ENCODE measurements at places on chromosomes 7 and 10.

DNA sequence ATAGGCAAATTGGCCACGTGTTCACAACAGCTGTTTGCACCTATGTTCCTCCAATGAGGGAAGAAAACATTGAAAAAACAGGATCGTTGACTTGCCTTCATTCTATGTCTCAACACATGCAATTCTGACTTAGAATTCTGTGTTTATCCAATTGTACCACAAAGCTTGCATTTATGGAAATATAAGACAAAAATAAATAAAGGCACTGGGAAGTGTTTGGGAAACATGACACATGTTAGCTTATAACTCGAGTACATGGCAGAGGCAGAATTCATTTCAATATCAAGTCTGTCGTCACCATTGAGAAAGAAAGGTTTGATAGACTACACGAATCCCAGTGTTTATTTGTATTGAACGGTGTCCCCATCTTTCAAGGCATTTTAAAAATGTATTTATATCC, 291.2 kb downstream of the AHR start:
- no peak for DNase-seq

GRCh38 chr10:101061624-101062231, at the start of gene KAZALD1:
Gene KAZALD1 (plus strand): TSS chr10:101061989. CDS start chr10:101062593, 604 bp downstream.
- DNase-seq, result peak; percentile 79

- DNase-seq, result no peak
Observed at GRCh38 chr7:111190804-111191203, 99.9 kb downstream of the LRRN3 start.

GRCh38 chr10:101818119-101818871, at the start of gene OGA:
Gene OGA (minus strand): TSS chr10:101818444. CDS start chr10:101818022, 422 bp downstream.
- DNase-seq, result peak; percentile 98

DNA sequence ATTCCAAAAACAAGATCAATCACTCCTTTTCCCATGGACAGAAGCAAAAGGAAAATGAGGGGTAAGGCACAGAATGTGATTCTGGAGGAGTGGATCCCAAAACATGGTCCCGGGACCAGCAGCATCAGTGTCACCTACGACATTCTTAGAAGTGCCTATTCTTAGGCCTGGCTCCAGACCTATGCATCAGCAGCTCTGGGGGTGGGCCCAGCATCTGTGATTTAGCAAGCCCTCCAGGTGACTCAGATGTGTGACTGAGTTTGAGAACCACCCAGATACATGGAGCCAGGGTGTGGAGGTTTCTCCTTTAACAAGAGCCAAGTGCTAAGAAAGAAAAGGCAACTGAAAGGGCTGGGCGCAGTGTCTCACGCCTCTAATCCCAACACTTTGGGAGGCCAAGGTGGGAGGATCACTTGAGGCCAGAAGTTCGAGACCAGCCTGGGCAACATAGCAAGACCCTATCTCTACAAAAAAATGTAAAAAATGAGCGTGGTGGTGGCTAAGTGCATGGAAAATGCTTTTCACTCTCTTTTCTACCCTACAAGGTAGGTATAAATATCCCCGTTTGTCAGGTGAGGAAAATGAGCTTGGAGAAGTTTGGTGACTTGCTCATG, 17.1 kb upstream of the ARPC1A start:
- no peak for DNase-seq

- DNase-seq, result no peak
Observed at GRCh38 chr7:43076189-43076605, 36.2 kb upstream of the HECW1 start.

DNA sequence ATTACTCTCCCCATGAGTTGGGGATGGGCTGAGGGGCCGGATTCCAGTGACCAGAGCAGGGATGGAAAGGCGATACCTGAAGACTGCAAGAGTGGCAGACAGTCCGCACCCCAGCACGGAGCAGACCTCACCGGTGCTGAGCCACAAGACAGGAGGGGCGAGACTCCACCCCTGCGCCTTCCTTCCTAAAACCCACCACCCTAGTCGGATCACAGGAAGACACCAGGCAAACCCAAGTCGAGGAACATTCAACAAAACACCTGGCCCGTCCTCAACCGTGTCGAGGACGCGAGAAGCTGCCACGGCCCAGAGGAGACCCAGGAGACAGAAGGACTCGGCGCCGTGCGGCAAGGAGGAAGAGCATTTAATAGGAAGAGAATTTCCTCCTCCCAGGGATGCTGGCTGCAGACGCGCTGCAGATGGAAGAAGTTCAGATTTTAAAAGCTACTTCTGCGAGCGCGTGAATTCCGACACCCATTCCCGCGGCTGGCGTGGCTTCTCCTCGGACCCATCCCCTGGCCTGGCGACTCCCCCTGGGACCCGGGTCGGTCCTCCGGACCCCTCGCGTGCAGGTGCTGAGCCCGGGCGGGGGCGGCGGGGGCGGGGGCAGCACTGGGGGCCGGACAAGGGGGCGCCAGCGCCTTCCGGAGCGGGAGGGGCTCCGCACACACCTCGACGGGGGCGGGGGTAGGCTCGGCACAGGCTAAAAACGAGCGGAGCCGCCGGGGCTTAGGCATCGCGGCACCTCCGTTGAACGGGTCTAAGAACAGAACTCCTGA, 563 bp upstream of the UTF1 start:
- DNase-seq, result no peak

DNA sequence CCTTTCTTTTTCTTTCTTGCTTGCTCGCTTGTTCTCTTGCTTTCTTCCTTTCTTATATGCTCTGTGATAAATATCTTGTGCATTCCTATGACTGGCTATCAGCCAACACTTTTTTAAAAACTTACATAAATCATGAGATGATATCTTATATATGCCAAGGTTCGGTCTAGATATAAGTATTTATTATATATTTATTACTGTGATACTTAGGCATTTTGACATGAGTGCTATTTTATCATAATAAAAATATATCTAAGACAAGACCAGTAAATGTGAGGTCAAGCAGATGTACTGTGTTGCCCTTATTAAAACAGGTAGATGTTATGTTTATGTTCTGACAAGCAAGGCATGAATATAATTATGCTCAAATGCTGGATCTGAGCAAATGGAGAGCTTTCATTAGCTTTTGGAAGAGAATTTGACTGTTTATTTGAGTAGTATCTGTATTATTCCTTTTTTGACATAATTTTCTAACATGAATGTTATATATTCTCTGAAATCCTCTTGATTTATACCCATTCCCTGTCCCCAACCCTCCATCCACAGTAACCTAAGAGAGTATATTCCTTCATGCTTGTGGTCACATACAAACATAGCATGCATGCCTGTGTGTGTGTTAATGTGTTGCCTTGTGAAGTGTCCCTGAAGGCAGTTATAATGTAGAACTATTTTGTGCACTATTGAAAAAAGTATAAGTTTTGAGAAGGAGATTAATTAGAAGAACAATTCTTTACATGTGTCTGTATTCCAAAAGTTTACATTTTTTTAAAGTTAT, 158.0 kb downstream of the HDAC9 start:
- DNase-seq, result no peak

- DNase-seq, result no peak
Observed at GRCh38 chr7:28750981-28751380, 207.1 kb downstream of the TRIL start.

DNA sequence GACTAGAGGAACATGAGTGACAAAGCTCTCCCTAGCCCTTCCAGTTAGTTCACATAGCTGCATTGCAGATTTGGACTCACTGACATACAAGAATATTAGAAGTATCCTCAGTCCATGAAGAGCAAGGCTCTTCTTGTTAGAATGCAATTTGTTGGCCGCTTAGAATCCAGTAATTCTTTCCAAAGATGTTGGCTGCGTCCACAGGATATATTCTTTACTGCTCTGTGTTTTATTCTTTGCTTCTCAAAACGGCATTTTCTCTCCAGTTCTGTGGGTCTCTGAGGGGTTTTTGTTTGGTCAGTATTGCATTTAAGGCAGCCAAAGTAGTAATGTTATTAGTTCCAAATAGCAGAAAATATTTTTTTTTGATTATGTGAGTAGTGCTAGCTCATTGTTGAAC, 588.6 kb downstream of the DNAJB9 start:
- no peak for DNase-seq

GRCh38 chr10:102935505-102935904, 17.4 kb downstream of the CNNM2 start:
- no peak for DNase-seq

GRCh38 chr10:35421553-35422178, 85.4 kb downstream of the CCNY start:
- no peak for DNase-seq

GRCh38 chr7:91692800-91693199, 187.7 kb downstream of the MTERF1 start:
- peak; percentile 39 for DNase-seq

GRCh38 chr10:4242561-4243035, 457.6 kb upstream of the KLF6 start:
- DNase-seq, result no peak

DNA sequence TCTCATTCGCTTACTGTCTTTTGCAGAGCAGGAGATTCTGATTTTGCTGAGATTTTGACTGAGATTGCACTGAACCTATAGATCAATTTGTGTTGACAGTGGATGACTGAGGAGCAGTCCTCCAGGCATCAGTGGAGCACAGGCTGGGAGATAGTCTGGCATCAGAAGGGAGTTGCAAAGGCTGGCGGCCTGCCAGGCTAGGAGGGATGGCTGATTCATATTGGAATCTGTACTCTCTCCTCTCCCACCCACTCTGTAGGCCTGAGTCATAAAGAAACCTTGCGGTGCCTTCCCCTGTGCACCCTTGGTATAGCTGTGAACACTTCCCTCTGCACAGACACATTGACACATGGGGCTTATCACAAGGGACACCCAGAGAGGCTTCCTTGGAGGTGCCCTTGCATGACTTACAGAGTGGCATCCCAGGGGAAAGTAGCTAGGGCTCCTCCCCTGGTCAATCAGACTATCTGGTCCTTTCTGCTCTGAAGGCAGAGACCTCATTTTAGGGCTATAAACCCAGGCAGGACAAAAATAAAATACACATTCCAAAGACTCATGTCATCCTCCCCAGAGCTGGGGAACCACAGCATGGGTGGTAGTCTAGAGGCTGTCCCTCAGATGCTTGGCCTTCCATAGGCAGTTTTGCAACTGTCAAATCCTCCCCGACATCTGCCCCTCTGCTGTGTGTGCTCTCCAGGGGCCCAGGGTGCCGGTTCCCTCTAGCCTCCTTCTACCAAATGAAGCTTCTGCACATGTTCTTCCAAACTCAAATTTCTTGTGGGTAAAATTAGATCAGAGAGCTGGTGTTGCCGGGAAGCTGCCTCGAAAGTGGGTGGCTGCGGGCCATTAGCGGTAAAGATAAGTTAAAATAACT, 37.4 kb upstream of the EEPD1 start:
- peak; percentile 55 for DNase-seq

- no peak for DNase-seq
Observed at GRCh38 chr7:99694201-99694911, 14.6 kb upstream of the CYP3A5 start.

- no peak for DNase-seq
Observed at GRCh38 chr7:131655866-131656265, 99.4 kb upstream of the PODXL start.

DNA sequence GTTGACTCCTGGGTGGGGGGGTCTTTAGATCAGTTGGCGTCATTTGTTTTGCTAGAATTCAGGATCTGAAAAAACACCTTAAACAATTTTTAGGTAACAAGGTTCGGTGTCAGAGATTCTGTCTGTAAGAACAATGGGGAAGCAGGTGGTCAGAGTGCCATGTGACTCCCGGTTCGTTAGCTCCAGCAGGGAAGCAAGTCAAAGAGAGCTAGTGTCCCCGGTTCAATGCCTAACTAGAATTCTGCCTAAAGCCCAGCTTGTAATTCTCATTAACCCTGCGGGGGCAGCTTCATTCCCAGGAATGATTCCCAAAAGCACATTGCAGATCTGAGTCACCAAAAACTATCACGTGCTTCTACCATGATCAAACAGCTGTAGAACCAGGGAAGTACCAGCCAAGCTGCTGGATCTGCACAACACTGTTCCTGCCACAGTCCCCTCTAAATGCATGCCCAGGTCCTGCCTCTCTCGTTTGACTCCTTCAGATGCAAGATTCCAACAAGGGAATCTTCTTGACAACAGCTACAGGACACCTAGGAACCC, 664.3 kb upstream of the CELF2 start:
- DNase-seq, result no peak

GRCh38 chr10:90822508-90822907, 35.3 kb downstream of the HTR7 start:
- no peak for DNase-seq

DNA sequence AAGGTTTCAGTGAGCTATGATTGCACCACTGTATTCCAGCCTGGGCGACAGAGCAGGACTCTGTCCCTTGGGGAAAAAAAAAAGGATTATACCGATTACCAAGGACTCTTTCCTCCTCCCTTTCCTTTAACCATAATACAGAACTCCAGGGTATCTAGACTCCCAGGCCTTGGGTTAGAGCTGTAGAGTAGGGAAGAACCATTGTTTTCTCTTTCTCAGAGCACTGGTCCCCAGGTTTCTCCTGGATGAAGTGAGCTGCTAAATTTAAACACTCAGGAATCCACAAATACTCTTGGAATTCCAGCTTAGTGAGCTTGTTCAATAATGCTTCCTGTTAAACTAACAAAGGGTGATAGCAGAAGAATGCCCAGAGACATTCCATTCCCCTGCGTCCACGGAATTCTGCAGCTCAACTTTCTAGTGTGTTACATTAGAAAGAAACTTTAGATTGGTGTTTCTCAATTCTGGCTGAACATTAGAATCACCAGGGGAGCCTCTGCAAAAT, 14.6 kb upstream of the RPEL1 start:
- no peak for DNase-seq

DNA sequence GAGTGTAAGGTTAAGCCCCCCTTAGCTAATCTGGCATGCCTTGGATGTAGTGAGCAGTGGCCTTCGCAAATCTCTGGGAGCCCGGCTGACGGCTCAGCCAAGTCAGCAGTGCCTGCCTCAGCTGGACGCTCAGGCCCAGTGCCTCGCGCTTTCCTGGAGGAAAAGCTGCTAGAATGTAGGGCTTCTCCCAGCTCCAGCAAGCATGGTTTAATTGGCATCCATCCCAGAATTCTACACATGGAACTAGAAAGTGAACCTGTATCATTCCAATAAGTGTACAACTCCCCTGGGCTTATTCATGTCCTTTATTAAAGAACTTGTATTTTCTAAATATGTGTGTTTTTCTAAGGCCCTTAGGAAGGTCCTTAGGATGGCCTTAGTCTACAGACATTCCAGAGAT, 287.8 kb upstream of the SHH start:
- DNase-seq, result no peak

- no peak for DNase-seq
Observed at GRCh38 chr10:11876805-11877590, 53.8 kb downstream of the PROSER2 start.

- no peak for DNase-seq
Observed at GRCh38 chr7:73809467-73809951, 21.3 kb upstream of the CLDN4 start.

DNA sequence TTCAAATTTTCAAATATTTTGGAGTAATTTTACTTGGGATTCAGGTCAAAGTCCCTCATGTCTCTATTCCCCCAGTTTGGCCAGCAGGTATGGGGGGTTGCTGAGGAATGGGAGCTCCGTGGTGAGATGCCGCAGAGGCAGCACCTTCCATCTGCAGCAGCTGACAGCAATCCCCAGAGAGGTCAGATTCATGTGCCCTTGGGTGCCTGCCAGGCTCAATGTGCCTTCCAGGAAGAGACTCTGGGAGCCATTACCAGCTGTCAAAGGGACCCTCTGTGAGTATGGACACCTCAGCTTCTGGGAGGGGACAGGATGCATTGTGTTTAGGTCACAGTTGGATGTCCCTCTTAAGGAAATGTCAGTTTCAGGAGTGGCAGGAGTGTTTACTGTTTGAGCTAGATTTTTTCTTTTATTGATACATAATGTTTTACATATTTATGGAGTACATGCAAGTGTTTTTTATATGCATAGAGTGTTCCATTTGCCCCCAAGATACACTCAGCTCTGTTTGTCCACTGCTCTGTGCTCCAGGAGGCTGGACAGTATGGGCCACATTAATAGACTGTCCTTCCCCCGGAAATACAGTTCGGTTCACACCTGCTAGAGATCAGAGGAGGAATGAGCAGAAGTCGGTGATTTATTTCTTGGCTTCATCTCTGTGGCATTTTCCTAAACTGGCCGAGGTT, 75.3 kb upstream of the GRB10 start:
- no peak for DNase-seq
